ENCODE measurements at places on chromosomes 6 and 20.

GRCh38 chr6:11675601-11676000 is 103.0 kb downstream of the ADTRP start:
- no peak for DNase-seq

GRCh38 chr6:45677381-45678284 is 299.9 kb upstream of the SUPT3H start:
- DNase-seq = peak; percentile 45

- no peak for DNase-seq
These were observed 89.2 kb upstream of the ARID1B start for GRCh38 chr6:156687789-156688619.

- no peak for DNase-seq
These were observed 34.7 kb upstream of the LAMA4 start for GRCh38 chr6:112289038-112289566.

DNA sequence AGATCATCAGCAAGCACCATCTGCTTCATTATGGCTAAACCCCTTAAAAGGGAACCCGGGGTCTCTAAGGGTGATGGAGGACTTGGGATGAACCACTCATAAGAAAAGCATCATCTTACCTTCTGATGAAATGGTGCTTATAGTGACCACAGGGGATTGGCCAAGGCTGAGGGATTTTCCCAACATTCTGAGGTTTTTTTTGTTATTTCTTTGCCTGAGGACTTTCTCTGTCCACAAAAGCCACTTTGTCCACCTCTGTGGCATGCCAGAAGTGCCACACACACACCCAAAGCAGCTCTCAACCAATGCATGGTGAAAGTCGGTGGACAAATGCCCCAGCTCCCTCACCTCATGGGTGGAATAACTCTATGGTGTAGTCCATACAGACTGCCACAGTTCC is 79.3 kb upstream of the TOP1 start:
- no peak for DNase-seq

DNA sequence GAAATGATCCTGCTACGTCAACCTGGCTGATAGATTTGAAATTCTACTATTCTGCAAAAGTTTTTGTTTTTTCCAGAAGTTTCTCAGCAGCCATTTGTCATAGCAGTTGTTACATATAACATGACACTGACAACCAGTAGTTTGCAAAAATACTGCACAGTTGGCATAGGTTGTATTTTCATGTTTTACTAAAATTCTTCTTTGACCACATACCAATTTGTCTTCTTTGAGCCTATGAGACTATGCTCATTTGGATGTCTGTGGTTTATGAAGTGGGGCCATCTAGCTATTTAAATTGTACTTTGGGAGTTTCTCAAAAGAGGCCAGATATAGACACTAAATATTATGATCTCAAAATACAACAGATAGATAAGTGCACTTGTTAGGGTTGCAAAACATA is 104.9 kb upstream of the PREP start:
- DNase-seq = no peak

DNA sequence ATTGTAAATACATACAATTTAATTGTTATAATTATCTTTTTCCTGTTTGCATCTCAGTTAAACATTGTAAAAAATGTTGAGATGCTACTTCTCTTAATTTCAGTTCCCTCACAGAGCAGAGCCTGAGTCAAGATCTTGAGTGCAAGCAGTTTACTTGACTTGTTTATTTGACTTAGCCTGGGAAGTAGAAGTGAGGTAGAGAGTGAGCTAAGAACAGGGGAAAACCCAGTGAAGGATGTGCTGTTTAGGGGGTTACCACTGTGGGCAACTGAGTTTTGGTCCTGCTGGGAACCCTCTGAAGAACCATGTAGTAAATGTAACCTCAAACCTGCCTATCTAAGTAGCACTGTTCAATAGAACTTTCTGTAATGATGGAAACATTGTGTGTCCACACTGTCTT is 495.2 kb upstream of the FLRT3 start:
- DNase-seq = no peak

DNA sequence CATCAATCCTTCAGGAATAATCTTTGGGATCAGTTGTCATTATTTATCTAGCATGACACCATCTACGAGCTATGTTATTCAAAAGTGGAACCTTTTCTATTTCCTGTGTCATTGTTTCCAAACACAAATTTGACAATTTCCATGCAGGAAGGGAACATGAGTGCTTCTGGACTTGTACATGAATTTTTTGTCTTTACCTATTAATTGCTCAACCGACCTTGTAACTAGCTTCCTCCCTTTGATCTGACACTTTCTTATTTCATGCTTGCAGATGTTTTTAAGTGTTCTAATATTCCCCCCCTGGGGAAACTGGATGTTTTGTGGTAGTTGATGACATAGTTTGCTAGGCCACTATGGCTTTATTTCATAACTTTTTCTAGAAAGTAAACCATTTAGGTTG is 139.4 kb downstream of the BMP2 start:
- no peak for DNase-seq

GRCh38 chr6:1709234-1709641 is 99.5 kb downstream of the FOXC1 start:
- DNase-seq = no peak

GRCh38 chr6:79571030-79571367 is 33.8 kb upstream of the LCA5 start:
- no peak for DNase-seq

DNA sequence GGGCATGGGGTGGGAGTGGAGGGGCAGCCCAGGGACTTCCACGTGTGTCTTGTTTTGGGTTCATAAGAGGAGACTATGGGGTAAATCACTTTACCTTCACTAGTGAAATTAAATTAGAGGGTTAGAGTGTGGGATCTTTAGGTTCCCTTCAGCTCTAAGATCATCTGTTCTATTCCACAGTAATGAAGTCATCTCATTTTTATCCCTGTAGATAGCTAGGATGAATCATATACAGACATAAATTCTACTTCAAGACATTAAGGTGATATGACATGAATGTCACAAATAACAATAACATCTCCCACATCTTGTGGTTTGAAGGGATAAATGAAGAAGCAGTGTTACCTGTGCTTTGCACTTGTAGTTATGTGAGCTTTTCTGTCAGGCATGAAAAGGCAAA is 83.8 kb downstream of the ELOVL4 start:
- no peak for DNase-seq

GRCh38 chr6:81816380-81816779 is 63.9 kb upstream of the TENT5A start:
- no peak for DNase-seq

DNA sequence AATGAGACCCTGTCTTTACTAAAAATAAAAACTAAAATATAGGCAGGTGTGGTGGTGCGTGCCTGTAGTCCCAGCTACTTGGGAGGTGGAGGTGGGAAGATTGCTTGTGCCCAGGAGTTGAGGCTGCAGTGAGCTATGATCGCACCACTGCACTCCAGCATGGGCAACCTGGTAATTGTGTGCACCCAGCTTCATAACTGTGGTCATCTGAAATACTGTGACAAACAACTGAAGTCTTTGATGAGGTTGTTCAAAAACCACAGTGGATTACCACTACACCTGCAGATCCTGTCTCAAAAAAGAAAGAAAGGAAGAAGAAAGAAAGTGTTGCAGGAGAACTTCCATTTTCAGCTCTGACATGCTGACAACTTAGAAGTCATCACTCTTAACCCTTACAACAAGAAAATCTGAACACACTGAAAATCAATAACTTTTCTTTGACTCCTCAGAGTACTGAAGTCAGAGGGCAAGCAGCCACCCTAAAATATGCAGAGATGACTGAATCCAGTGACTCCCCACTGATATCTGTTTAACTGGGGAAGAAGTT is 13.8 kb upstream of the ZBP1 start:
- DNase-seq = no peak

GRCh38 chr20:50277460-50278376 is 87.1 kb downstream of the CEBPB start:
- no peak for DNase-seq

GRCh38 chr6:119040636-119041035 is 37.8 kb downstream of the FAM184A start:
- no peak for DNase-seq

- no peak for DNase-seq
These were observed 426.6 kb downstream of the PKHD1 start for GRCh38 chr6:51660767-51661166.

DNA sequence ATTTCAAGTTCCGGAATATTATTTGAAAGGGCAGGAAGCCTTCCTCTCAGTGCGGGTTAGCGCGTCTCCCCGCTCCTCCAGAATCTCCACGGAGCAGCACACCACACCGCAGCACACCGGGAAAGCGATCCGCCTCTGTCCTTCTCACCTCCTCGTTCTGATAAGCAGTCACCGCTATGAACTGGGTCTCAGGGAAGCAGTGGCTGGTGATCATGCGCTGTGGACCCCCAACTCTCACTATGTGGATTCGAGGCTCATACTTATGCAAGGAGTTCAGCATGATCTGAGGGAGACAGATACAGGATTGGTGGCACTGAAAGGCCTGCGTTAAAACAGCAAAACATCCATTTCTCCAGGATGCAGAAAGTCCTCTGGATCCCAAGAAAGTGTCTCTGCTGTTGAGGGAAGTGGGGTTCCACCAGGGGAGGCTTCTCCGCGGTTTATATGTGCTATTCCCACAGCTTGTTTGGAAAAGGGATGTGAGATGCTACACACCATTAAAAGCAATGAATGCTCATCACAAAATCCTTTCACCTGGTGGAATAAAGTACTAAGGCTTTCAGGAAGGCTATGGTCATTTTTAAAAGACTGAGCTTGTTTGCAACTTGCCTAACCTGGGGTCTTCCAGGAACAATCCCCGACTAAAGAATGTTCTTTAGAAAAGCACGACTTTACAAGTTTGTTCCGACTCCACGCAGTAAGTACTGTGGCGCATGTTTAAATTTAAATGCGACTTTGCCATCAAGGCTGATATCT is 1.9 kb downstream of the TBXT start:
- DNase-seq = no peak

- DNase-seq = no peak
These were observed 42.1 kb upstream of the LOC128125822 start for GRCh38 chr6:63530182-63530581.

- no peak for DNase-seq
These were observed at the start of gene AIG1 for GRCh38 chr6:143060806-143061596. Gene AIG1 (plus strand): TSS chr6:143060889. CDS start chr6:143060926, 37 bp downstream.

- DNase-seq = no peak
These were observed 25.3 kb downstream of the AAR2 start for GRCh38 chr20:36261389-36262105.

DNA sequence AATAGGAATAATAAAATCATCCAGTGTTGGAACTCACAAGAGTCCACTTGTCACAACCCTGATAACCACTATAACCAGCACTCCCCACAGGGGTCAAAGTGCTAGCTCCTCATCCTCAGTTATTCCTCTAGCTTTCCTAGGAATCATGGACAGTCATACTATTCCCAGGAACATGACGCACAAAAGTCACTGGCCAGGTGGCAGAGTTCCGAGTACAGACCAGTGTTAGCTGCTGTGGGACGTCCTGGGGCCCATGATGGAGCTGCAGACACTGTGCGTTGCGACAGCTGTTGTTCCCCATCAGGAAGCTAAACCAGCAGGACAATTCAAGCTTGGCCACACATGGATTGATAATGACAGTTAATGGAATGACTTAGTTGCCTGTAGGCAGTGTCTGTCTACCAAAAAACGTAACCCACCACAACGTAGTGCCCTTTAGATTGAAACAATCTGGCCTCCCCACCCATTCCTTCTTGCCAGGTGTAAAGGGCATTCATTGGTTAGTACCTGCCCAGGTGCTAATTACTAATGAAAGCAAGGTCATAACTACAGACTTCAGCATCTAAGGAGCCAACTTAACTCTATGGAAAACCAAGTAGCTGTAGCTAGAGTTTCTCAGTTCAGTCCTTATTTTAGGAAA is 17.4 kb downstream of the EZR start:
- no peak for DNase-seq

GRCh38 chr20:20130399-20130798 is 78.1 kb downstream of the CFAP61 start:
- peak; percentile 19 for DNase-seq

GRCh38 chr6:145263778-145264211 is 471.5 kb downstream of the EPM2A start:
- no peak for DNase-seq

- no peak for DNase-seq
These were observed 42.3 kb upstream of the TMEM181 start for GRCh38 chr6:158517581-158517980.

- no peak for DNase-seq
These were observed 146.9 kb upstream of the BEND6 start for GRCh38 chr6:56807989-56808337.
